ENCODE measurements at places on chromosomes 5 and 9. TPM values are rescaled to one million over a fixed set of nuclear protein-coding genes. Genes with fewer than 3 reads are reported as not detected.

DNA sequence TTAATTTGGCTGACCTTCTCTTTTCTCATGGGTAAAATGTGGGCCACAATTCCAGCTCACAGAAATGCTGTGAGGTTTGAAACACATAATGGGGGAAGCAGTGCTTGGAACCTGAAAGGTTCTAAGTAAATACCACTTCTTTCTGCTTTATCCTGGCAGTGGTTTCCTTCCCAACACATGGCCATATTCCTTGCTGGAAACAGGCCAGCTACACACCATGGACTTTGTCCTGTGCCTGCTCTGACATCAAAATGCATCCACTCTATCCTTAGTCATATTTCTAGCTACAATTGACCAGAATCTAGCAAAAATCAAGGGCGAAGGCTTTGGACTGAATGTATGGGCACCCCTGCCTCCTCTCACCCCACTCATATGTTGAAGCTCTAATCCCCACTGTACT is 93.1 kb upstream of the TRPC7 start:
- no peak for DNase-seq

DNA sequence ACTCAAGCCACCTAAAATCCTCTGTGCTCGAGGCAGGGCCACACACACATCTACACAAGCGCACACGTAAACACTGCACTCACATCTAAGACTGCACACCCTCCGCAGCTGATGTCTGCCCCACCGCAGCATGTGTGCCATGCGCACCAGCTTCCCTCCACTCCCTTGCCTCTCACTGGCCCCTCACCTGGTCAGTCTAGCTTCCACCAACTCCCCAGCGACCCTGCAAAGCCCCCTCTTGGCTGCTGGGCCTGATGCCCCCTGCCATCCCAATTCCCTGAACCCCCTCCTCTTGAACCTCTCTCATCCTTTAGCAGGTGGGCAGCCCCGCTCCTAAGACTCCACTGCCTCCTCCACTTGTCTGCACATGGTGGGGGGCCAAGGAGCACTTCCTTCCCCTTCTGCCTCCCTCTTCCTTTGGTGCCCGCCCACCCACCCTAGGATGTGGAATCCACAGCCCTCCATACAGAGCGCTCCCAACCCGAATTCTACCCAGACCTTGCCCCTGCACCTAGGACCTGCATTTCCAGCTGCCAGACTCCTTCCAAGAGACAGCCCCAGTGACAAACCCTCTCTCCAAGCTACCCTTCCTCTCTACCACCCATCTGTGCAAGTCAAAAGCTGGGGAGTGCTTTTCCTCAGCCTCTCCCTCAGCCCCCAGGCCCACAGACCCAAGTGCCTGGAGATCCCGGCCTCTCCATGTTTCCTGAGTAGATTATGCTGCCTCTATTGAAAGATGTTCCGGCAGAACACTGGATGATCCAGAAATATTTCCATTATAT is 23.9 kb downstream of the ADAMTS2 start:
- no peak for DNase-seq

- peak; percentile 79 for DNase-seq
These were observed 59.1 kb upstream of the PJA2 start for GRCh38 chr5:109468737-109469420.

GRCh38 chr9:106878081-106878837 is 15.3 kb downstream of the ZNF462 start:
- no peak for DNase-seq

GRCh38 chr5:60597572-60598320 is 102.2 kb downstream of the DEPDC1B start:
- DNase-seq = no peak

DNA sequence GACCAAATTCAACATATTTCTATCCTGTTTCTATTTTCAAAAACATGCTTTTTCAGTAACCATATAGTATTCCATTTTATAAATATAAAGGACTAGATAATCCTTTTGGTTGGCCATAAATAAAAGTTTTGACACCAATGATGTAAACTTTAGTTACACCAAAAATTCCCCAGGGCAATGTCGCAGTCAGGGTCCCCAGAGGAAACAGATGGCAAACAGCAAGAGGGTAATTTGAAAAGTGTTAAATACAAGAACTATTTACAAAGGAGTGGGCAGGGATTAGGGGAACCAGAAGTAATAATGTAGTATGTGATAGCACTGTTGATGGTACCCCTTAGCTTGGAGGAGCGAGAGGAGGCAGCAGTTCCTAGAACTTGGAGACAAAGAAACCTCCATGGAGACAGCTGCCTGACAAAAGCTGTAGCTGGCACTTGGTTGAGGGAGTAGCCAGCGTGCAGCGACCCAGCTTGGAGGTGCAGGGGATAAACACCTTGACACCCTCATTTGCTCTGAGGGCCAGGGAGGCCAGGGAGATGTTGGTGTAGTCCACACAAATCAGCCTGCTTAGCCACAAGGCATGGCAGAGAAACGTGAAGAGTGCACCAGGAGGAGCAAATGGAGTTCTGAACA is 18.3 kb upstream of the MSANTD3 start:
- DNase-seq = no peak

GRCh38 chr9:134046894-134047681 is 20.7 kb downstream of the BRD3 start:
- no peak for DNase-seq

- DNase-seq = no peak
These were observed 80.3 kb upstream of the PHYKPL start for GRCh38 chr5:178312880-178313282.

DNA sequence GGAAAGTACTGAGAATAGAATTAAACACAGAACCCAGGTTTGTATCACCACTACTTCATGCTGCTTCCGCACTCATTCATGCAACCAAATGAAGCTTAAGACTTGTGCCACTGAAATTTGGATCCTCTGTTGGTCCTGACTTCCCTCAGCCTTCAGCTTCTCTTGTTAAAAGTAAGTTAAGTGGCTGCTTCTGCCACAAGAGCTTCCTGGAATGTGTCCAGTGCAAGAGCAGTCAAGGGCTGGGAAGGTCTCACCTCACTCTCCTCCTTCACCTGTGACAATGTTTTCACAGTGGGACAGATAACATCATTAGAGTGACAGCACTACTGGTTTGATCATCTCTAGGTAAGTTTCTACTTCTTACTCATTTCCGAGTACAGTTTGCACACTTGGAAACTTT is 7.9 kb downstream of the SNCAIP start:
- no peak for DNase-seq

DNA sequence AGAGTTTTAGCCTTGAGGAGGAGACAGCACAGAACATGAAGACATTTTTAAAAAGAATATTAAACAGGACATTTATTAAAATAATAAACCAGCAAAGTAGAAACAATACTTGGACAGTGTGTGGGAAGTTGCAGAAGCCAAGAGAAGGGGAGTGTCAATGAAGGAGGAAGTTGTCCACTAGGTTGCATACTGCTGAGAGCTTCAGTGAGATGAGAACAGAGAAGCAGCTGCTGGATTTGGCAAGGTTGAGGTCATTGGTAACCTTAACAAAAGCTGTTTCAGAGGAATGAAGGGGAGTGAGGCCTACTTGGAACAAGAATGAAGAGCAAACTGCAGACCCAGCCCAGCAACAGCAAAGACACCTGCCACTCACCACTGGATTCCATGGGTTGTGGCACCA is 11.4 kb downstream of the BHMT start:
- DNase-seq = no peak

DNA sequence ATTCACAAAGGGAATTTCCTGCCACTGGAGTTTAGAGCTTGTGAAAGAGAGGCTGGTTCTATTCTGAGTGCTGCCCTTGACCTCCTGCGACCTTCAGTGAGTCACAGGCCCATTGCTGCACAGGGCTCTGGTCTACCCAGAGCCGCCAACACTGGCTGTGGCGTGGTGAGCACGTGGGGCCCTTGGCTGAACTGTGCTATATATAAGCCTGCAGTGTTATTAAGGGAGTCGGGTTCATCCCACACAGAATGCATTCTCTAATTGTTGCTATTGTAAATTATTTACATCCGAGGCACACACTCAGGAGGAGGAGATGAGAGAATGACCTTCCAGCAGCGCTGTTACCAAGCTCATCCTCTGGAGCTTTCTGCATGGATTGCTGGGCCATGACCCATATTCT is 47.1 kb downstream of the BRINP1 start:
- DNase-seq = no peak

DNA sequence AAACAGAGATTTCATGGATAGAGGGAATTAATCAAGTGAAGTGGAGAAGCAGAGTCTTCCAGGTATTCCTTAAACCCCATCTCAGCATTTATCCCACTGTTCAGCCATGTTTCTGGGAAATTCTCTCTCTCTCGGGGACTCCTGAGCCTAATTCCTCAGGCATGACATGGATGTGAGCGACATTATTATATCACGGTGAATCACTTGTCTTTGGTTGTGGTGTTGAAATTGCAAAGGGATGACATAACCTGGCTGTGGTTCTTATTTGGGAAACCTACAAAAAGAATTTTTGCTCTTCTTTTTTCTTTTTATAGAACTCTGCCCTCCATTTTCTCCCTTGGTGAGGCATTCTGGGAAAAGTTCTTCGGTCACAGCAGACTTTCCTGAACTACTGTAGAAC is 457.9 kb upstream of the PTGER4 start:
- no peak for DNase-seq

- DNase-seq = no peak
These were observed 4.1 kb downstream of the RAPGEF6 start for GRCh38 chr5:131630963-131631350.

GRCh38 chr5:75659791-75660450 is 48.7 kb downstream of the ANKDD1B start:
- no peak for DNase-seq

The TAL2 gene
- total RNA-seq = 2.5 TPM

The C9orf152 gene
- total RNA-seq = not detected

The BARHL1 gene
- total RNA-seq = 3.1 TPM
